H9 (cell line): ENCODE measurements at places on chromosomes 2 and 18. TPM values are rescaled to one million over a fixed set of nuclear protein-coding genes. Genes with fewer than 3 reads are reported as not detected.

The FAM98A gene
- total RNA-seq: 65.0 and 70.9 TPM in 2 replicates

The RGPD3 gene
- 0.15 and 0.22 TPM in 2 replicates for total RNA-seq

The LRATD1 gene
- total RNA-seq: 0.31 and 0.39 TPM in 2 replicates

The CCDC74A gene
- 10.0 and 10.8 TPM in 2 replicates for total RNA-seq

The SULT1C3 gene
- not detected in 2 replicates for total RNA-seq

The RAB12 gene
- 49.4 and 51.3 TPM in 2 replicates for total RNA-seq

The PSMA8 gene
- total RNA-seq: not detected in 2 replicates

The SPDYA gene
- total RNA-seq: 0.52 and 1.1 TPM in 2 replicates

The SERPINB4 gene
- 4.1 and 4.3 TPM in 2 replicates for total RNA-seq

The ABCG8 gene
- total RNA-seq: not detected in 2 replicates

The TMBIM1 gene
- total RNA-seq: 17.4 and 20.1 TPM in 2 replicates

The GALNT13 gene
- 6.6 and 6.7 TPM in 2 replicates for total RNA-seq

The ALPI gene
- total RNA-seq: not detected in 2 replicates

The CABLES1 gene
- total RNA-seq: 24.1 and 27.1 TPM in 2 replicates

The RAMP1 gene
- total RNA-seq: 0.63 and 0.75 TPM in 2 replicates

The UGT1A10 gene
- total RNA-seq: not detected in 2 replicates

The MYO7B gene
- total RNA-seq: not detected in 2 replicates

The TBR1 gene
- total RNA-seq: 0.24 TPM in 1 of 2 replicates, not detected in the other

The DES gene
- total RNA-seq: 3.0 and 4.6 TPM in 2 replicates

The IL36B gene
- not detected in 2 replicates for total RNA-seq

The TRIM54 gene
- 4.6 and 5.0 TPM in 2 replicates for total RNA-seq

The DYNAP gene
- 2.3 and 2.5 TPM in 2 replicates for total RNA-seq

The GKN1 gene
- total RNA-seq: not detected in 2 replicates

The IL18RAP gene
- not detected in 2 replicates for total RNA-seq

The POTEI gene
- total RNA-seq: 0.99 and 1.2 TPM in 2 replicates

The NR4A2 gene
- total RNA-seq: 1.5 and 2.0 TPM in 2 replicates
